HS-27A (cell line): ENCODE measurements at places on chromosomes 2 and 18.

GRCh38 chr2:118091140-118091478, 2.8 kb downstream of the INSIG2 start:
- no peak for DNase-seq

DNA sequence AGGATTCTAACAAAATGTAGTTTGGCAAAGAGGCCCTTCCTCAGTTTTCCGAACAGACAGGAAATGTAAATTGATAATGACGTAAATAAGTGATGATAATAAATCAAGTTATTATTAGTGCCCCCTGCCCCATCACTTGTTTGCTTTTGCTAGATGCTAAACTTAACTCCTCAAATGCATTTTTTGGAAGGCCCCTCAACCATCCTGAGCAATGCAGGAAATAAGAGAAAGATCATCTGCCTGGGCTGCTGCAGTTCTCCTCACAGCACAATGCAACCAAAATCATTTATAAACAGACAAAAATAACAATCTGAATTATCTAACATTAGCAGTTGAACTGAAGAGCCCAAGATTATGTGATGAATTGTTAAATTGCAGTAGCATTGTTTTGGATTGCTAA, 62.6 kb upstream of the PSMD14 start:
- DNase-seq: no peak

DNA sequence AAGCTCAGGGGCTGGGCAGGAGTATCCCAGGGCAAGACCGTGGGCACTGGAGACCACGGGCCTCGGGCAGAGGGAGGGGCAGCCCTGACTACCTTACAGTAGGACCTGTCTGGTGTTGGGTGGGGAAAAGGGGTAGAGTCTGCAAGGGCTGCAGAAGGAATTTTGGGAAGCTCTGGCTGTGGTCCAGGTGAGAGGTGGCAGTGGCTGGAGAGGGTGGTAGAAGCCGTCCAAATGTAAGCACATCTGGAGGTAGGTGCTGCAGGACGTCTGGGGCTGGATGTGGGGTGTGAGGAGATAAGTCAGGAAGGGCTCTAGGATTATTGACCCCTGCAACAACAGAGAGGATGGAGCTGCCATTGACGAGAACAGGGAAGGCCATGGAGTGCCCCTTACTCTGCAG, 486.7 kb downstream of the EIPR1 start:
- DNase-seq: no peak

DNA sequence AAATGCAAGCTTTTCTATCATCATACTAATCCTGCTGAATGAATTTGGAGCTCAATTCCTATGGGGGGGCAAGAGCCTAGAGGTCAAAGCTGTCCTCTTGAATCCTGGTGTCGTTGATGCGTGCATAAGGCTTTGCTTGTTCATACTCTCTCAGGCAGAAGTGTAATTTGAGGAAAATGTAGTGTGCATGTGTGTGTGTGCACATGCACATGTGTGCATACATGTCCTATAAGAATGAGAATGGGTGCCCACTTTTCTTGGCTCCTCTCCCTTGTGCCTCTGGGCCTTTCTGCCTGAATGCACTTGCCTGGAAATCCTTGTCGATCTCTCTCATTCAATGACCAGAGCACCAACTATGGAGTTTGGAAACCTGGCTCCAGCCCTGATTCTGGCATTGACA, 28.5 kb upstream of the C18orf32 start:
- no peak for DNase-seq

GRCh38 chr2:73895473-73895872, 2.7 kb downstream of the ACTG2 start:
- DNase-seq: no peak

- no peak for DNase-seq
Measured at GRCh38 chr2:200254773-200255172, 51.7 kb upstream of the SPATS2L start.

- peak; percentile 87 for DNase-seq
Measured at GRCh38 chr18:63788447-63789096, 13.4 kb downstream of the SERPINB7 start.

DNA sequence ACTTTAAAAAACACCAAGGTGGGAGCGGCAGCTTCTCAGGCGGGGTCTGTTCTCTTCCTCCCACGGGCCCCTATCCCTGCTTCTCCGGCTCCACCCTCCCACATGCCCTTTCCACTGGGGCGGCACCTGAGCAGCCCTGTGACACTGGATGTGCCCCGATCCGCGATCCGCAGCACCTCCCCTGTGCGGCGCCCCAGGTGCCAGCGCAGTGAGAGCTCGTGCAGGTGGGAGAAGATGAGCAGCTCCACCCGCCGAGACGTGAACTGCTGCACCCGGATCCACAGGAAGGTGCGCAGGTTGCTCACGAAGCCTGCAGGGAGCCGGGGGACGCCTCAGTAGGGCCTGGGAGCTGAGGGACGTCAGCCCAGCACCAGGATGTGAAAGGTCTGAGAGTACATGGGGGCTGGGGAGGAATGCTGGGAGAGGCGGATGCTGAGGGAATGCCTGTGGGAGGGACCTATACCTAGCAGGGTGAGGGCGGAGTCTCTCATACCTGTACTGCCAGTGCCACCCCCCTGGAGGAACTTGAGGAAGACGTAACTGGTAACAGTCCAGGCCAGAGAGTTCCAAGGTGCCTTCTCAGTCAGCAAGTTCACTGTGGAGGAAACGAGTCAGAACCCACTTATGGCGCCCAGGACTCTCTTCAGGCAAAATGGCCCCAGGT, 2.8 kb downstream of the ABCB6 start:
- DNase-seq: no peak

DNA sequence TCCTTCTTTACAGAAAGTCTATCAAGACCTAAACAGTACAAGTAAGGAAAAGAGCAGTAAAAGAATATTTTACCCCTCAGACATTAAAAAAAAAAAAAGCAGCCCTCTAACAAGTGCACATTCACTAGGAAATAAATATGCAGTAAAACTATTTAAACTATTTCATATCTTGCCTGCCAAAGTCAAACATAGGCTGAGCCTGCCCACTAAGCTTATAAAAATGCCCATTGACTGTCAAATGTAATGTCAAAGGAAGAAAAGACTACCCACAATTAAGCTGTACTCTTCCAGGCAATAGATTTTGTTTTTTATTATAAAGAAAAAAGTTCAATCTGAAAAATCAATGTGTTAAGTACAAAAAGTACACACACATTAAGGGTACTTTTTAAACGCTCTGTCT, 11.8 kb downstream of the ALS2 start:
- no peak for DNase-seq
